ENCODE measurements at places on chromosomes 1 and 21.

DNA sequence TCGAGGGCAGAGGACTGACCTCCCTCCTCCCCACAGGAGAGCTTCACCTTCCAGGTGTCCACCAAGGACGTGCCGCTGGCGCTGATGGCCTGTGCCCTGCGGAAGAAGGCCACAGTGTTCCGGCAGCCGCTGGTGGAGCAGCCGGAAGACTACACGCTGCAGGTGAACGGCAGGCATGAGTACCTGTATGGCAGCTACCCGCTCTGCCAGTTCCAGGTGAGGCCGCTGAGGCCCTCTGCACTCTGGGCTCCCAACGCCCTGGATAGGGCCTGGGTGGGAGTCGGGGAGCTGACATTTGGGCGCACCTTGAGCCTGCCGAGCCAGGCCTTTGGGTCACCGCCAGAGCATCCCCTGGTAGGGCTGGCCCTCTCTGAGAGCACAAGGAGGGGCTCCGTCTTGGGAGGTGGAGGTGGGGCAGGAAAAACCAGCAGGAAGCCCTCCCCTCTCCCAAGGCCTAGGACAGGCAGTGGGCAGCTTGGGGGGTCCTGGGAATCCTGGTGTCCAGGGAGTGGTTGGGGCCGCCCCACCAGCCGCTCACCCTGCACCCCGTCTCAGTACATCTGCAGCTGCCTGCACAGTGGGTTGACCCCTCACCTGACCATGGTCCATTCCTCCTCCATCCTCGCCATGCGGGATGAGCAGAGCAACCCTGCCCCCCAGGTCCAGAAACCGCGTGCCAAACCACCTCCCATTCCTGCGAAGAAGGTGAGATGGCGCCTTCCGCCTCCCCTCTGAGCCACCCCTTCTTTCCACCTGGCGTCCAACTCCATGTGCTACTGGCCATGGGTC, 65.1 kb downstream of the PIK3CD start:
- no peak for DNase-seq

GRCh38 chr1:107450899-107451664, 310.2 kb downstream of the NTNG1 start:
- DNase-seq: no peak

DNA sequence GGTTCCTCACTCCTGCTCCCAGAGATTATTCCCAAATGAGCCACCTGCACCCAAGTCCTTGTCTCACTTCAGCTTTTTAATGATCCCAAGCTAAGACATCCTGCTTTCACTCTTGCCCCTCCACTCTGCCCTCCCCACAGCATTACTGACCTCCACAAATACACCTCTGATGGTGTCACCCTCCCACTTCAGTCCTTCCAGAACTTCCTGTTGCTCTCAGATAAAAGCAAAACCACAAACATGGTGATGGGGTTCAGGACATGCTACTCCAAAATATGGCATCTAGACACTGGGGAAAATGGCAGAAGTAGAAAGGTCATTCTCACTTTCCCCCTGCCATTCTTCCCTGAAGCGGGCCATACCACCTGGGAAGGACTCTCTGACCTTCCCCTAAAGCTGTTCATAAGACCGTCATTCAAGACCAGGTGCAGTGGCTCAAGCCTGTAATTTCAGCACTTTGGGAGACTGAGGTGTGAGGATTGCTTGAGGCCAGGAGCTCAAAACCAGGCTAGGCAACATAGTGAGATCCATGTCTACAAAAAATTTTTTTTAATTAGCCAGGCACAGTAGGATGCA, 65.8 kb upstream of the KLHDC7A start:
- DNase-seq: no peak

GRCh38 chr1:240031414-240031813, 60.3 kb upstream of the FMN2 start:
- no peak for DNase-seq

DNA sequence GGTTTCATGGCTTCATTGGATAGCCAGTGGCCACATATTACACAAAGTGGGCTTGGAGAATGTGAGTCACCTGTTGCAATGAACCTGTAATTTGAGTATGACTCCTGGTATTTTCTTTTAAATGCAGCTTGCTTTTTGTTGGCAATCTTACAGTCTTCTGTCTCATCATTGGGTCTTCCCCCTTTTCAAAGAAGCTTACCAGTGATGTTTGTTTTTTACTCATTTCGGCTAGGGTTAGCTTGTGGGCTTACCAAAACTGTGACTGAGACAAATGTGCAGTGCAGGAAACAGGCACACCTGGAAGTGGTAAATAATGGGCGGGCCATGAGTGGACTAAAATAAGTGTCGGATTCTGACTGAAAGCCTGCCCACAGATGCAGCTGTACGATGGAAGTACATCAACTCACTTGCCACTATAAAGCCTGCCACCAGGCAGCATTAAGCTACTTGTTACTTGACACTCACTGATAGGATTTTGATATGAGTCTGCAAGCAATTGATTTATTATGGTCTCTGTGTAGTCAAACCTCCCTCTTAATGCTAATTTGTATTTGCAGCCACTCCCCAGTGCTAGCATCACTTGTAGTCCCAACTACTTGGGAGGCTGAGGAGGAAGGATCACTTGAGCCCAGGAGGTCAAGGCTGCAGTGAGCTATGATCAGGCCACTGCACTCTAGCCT, 4.2 kb downstream of the HHAT start:
- peak; percentile 24 for DNase-seq

GRCh38 chr1:228180959-228181644, 15.5 kb downstream of the IBA57 start:
- DNase-seq: no peak

- no peak for DNase-seq
Measured at GRCh38 chr1:192861860-192862259, 53.0 kb downstream of the RGS2 start.
